ENCODE measurements at places on chromosomes 6 and 20.
A peak's percentile ranks its signal among the peaks of the same experiment; 100 is the strongest.

DNA sequence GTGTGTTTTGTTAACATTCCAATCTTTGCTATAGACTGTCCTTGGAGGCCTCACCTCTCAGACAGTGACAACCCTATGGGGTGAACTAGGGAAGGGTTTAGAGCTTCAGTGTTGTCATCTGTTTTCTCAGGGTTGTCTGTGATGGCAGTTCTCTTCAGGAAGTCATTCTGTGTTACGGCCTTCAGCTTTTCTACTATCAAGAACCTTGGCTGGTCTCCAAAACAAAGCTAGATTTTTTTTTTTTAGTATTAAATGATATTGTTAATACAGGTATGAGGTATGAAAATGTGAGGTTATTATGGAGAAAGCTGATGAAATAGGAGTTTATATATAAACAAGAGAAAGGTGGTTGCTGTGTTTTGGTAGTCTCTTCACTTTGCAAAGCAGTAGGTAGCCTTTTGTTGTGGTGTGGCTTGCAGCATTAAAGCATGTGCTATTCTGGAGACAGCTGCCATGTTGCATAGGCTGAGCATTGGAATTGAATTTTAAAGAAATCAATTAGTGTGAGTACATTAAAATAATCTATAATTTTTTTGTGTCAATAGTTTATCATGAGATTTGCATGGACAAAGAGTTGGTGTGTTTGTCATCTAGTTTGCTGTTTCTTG is 162.6 kb downstream of the CARMIL1 start:
- DNase-seq = no peak

DNA sequence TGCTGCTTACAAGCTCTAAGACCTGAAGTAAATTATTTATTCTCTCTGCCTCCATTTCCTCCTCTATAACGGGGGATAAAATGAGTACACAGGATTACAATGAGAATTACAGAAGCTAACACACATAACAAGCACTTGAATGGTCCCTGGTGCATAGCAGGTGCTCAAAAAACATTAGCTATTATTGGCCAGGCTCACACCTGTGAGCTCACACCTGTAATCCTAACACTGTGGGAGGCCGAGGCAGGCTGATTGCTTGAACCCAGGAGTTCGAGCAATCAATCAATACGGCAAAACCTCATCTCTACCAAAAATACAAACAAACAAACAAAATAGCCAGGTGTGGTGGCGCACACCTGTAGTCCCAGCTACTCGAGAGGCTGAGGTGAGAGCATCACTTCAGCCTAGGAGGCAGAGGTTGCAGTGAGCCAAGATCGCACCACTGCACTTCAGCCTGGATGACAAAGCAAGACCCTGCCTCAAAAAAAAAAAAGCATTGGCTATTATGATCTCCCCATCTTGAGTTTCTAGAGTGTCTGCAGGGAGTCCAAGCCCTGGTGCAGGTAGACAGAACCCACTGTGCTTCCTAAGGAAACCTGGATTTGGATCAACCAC is 68.1 kb downstream of the PREX1 start:
- no peak for DNase-seq

- DNase-seq = no peak
These were observed 43.1 kb downstream of the ARHGAP40 start for GRCh38 chr20:38644588-38645260.

DNA sequence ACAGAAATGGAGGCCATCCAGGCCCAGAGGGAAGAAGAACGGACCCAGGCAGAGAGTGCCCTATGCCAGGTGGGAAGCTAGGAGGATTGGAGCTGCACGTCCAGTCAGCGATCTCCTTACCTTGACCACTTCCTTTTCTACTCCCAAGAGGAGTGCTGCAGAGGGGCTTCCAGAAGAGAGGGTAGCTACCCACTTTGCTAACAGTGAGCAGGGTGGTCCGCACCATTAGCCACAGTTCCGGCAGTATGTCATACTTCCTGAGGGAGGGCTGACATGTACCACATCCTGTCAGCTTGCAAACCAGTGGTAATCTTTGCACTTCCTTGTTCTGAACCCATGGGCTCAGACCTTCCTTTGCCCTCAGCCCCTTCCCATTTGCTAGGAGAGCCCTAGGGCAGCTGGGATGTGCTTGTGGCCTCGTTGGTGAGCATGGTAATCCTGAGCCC is 35.4 kb downstream of the CEP250 start:
- DNase-seq = no peak

GRCh38 chr6:68211242-68211795 is 423.8 kb upstream of the ADGRB3 start:
- DNase-seq = no peak

GRCh38 chr6:43722920-43723545 is 35.4 kb upstream of the MRPS18A start:
- DNase-seq = no peak

DNA sequence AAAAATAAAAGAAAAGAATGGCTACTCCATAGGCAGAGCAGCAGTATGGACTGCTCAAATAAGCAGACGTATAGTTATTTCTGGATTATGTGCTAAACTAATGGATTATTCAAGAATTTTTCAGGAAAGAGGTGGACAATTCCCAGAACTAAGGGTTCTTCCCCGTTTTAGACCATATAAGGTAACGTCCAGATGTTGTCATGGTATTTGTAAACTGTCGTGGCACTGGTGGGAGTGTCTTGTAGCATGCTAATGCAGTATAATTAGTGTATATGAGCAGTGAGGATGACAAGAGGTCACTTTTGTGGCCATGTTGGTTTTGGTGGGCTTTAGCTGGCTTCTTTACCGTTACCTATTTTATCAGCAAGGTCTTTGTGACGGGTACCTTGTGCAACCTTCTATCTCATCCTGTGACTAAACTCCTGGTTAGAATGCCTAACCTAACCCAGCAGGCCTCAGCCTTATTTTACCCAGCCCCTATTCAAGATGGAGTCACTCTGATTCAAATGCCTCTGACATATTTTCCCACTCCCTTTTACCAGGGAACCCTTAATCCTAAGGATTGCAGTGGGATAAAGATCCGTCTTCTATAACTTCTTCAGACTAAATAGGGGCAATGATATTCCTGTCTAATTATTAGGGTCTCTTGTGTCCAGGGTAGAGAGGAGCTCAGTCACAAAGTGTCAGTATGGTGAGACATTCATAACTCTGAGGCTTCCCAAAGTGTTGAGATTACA is 11.1 kb upstream of the TRIM38 start:
- DNase-seq = no peak

GRCh38 chr6:100452998-100453397 is 11.7 kb downstream of the SIM1 start:
- DNase-seq = no peak

GRCh38 chr6:13303668-13304017 is 24.7 kb downstream of the TBC1D7 start:
- DNase-seq = peak; percentile 73

DNA sequence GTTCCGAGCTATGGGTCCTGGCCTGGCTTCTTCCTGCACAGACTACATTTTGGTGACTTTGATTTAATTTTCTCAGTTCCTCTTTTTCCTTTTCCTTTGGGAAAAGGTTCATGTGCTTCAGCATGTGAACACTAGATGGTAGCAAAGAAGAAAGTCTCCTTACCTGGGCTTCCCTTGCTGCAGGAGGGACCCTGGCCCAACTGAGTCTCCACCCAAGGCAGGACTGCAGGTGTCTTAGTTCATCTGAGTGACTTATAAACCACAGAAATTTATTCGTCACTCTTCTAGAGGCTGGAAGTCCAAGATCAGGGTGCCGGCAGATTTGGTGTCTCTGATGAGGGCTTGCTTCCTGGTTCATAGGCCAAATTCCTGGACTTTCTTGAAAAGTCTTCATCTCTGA is 163.2 kb downstream of the SYCP2 start:
- no peak for DNase-seq

DNA sequence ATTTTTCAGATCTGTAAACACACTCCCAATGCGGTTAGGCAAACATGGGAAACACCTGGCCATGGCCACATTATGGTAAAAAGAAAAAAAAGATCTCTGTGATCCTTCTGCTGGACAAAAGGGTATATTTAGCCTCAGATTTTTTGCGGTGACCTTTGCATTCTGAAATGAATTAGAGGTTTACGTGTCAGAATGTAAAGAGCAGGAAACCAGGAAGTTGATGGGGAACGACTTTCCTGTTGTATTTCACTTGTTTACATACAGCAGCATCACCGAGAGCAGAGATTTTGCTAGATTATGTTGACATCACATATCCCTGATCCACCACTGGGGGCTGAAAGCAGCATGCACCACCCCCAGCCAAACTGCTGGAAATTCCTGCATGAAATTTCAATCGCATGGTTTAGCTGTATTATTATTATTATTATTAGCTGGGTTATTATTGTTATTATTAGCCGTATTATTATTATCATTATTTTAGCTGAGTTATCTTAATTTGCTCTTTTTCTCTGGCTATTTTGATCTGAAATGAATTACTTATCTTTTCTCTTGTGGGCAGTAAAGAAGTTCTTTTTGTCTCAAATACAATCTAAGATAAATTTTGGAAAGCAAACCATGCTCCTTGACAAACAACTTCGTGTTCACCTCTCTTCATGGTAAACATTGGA is 189.4 kb downstream of the ZFP64 start:
- no peak for DNase-seq

- no peak for DNase-seq
These were observed 31.4 kb downstream of the TFAP2A start for GRCh38 chr6:10383331-10384090.

DNA sequence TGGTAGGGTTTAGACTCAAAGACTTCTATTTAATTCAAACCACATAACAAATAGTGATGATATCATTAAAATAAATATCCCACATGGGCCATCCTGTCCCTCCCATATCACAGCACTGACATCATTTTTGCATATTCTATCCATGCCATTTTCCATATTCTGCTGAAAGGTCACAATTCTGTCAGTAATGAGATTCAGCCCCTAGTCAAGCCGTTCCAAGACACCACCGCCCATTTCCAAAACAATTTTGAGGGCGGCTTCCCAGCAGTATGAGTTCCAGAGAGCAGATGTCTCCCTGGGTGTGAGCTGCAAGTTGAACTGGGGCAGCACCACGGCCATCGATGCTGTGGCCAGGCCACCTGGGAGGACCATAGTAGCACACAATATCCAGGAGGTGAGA is 65.1 kb upstream of the PLEKHG1 start:
- peak; percentile 52 for DNase-seq

DNA sequence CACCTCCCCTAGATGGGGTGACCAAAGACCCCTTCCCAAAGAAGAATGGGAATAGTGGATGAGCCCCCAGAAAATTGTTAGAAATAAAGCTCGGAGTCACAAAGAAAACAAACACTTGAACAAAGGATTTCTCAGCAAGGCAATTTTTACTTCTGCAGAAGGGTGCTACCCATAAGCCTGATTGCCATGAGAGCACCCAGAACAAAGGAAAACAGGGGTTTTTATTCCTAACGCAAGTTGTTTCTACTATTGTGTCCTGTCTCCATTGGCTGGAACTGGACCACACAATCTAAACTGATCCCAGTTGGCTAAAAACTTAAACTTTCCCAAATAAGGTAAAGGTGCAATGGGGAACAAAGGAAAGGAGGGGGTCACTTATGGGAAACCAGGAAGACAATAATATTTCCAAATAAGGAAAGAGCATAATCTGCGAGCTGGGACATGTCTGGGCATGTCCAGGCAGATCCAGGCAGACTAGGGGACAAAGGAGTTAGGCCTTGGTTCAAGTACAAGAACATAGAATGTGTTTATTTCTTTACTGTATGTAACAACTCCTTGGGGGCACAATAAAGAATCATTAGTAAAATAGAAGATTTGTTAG is 20.0 kb downstream of the HLA-B start:
- DNase-seq = no peak

DNA sequence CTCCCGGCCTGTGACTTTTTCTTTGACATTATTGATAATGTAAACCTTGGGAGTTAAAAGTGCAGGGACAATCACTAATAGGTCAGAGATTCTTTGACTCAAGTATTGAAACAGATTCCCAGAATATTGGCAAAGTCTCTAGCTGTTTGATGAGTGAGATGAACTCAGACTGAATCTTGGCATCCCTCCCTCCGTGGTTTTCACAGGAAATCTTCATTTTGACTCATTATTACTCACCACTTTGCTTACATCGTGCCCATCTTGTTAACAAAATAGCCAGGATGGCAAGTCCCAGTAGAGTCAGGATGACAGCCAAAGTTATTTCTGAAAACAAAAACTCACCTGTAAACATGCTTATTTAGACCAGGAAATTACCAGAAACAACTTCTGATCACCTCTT is 2.0 kb downstream of the TSBP1 start:
- no peak for DNase-seq

DNA sequence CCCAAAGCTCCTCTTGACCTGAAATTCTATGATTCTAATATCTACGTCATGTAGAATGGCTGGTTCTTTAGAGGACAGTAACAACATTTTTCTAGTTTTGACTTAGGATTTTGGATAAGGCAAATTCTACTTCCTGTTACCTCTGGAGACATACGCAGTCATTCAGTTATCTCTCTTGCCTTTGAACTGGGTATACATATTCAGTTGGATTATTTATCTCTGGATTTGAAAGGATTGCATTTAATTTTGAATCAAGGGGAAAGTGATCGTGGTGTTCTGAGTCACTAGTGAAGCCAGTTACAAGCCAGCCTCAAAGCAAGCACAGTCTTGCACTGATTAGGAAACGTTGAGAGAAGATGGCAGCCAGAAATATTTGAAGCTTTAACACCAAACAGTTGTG is 35.3 kb upstream of the BCAS1 start:
- DNase-seq = no peak

- DNase-seq = no peak
These were observed 88.8 kb downstream of the CD83 start for GRCh38 chr6:14206391-14206790.

- no peak for DNase-seq
These were observed 21.8 kb upstream of the AMD1 start for GRCh38 chr6:110852773-110853172.

DNA sequence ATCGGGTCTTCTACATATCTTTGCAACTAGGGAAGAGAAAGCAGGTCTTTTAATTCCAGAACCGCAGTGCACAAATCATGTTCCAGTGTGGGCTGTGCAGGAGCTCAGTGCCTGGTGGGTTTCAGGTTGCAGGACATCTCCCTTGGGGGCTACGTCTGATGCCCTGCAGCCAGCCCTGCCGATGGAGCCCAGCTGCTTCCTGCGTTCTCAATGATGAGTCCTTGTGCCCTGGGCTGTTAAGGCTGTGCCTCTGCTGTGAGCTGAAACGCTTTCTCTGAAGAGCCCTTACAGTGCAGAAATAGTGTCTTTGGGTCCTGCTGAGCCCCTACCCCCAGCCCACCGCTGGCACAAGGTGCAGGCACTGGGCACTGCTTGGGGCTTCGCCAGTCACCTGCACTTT is 192.9 kb downstream of the SYNDIG1 start:
- peak; percentile 57 for DNase-seq

GRCh38 chr6:118377711-118378414 is 170.2 kb upstream of the PLN start:
- DNase-seq = peak; percentile 41

DNA sequence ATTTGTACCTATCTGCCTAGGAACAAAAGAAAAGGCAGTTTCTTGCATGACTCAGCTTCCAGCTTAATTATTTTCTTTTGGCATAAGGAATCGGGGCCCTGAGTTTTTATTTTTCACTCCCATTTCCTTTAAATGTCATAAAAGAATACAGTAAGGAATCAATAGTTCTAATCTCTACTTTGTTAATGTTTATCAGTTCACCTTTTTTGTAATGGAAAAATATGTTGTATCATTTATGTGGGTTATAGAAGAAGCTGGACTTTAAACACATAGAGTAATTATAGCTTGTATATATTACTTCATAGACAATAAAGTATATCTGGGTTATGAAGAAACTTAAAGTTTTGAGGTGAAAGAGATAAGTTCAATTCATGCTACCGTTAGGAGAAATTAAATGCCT is 1214.8 kb upstream of the GJE1 start:
- no peak for DNase-seq

GRCh38 chr6:89951574-89952104 is 57.4 kb downstream of the GJA10 start:
- no peak for DNase-seq

GRCh38 chr6:146224449-146224848 is 195.6 kb downstream of the GRM1 start:
- no peak for DNase-seq

Data from right hindlimb (tissue), 1 donor.